ENCODE measurements at places on chromosomes 5 and 9.
A peak's percentile ranks its signal among the peaks of the same experiment; 100 is the strongest.

GRCh38 chr5:117803533-117803932 lies 1184.8 kb downstream of the DTWD2 start:
- H3K4me3 ChIP-seq: no peak overlapping the region
- no peak overlapping the region for H3K27ac ChIP-seq
- DNase-seq: no peak
- no peaks in the 10 kb centered on the region for H3K4me1 ChIP-seq
- no peaks in the 10 kb centered on the region for H3K36me3 ChIP-seq

- H3K4me1 ChIP-seq: peaks cover 5% of the 10 kb centered on the region
- H3K27me3 ChIP-seq: 0 out of 2 replicates have a peak, but pooled peaks cover 4% of the 10 kb centered on the region
- no peaks in the 10 kb centered on the region for H3K36me3 ChIP-seq
- no peak overlapping the region for H3K27ac ChIP-seq
- H3K4me3 ChIP-seq: no peak overlapping the region
Observed at GRCh38 chr9:34986540-34987047, 3.0 kb upstream of the DNAJB5 start.

DNA sequence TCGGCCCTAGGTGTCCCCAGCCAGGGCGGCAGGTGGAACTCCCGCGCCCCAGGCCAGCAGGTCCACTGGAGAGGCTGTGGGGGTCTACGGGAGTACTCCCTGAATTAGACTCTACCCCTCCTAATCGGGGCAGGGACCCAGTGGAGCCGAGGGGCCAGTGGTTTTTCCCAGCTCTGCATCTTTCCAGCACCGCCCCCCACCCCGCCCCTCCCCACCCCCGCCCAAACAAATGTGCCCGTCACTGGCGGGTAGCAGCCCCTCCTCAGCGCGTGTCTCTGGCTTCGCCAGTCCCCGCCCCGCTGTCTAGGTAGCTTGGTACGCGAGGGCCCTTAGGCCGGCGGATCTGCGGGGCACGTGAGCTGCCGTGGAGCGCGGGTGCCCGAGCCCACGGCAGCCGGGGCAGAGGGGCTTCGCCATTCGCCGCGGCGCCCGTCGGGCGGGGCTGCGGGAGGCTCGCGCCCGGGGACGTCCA lies 7.0 kb downstream of the UNC5A start:
- H3K4me3 ChIP-seq: no peak overlapping the region
- H3K27ac ChIP-seq: no peak overlapping the region
- no peaks in the 10 kb centered on the region for H3K36me3 ChIP-seq

DNA sequence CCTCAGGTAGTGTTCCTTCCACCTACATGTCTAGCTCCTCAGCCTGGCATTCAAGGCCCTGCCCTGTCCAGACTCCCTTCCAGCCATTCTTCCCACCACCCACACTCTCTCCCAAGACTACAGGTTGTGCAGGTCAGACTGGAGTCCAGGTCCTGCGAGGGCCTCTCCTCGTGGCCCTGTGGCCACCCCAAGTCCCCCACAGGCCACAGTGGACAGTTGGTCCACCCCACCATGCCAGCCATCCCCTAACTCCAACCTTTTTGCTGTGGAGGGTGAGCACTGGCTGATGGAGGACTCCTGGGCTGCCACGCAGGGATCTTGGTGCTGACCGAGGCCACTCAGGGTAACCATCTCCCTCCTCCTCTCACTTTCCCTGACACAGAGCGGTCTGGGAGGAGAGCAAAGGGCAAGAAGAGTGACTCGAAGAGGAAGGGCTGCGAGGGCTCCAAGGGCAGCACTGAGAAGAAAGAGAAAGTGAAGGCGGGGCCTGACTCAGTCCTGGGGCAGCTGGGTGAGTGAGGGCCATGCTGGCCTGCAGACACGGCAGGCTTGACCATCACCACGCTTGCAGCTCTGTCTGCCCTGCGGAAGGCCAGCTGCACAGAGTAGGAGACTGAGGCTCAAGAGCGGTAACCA lies 51.0 kb downstream of the JADE2 start:
- DNase-seq: no peak
- no peak overlapping the region for H3K4me3 ChIP-seq
- H3K27ac ChIP-seq: no peak overlapping the region
- H3K27me3 ChIP-seq: no peaks in the 10 kb centered on the region
- H3K4me1 ChIP-seq: no peaks in the 10 kb centered on the region
- peaks cover 3% of the 10 kb centered on the region for H3K36me3 ChIP-seq

GRCh38 chr5:139178935-139179334 lies 19.2 kb downstream of the SIL1 start:
- H3K27ac ChIP-seq: peak overlapping the region; percentile 77
- H3K36me3 ChIP-seq: no peaks in the 10 kb centered on the region
- H3K4me3 ChIP-seq: no peak overlapping the region
- DNase-seq: no peak
- H3K27me3 ChIP-seq: no peaks in the 10 kb centered on the region

DNA sequence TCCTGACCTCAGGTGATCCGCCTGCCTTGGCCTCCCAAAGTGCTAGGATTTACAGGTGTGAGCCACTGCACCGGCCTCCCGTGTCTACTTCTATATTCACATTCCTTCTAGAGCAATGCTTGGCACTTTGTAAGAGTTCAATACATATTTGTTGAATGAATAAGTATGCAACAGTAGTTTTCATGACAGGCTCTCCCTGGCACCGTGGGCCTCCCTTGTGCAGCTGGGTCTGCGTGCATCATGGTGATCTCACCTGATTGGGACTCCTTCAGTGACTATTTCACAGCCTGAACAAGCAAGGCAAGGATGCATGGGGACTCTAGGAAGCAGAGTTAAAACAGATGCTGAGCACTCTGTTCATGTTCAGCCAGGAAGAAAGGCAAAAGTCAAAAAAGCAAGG lies 6.8 kb upstream of the ZBTB34 start:
- no peak overlapping the region for H3K4me3 ChIP-seq
- no peaks in the 10 kb centered on the region for H3K4me1 ChIP-seq
- DNase-seq: no peak
- H3K27ac ChIP-seq: no peak overlapping the region
- H3K27me3 ChIP-seq: 0 out of 2 replicates have a peak, but pooled peaks cover 4% of the 10 kb centered on the region

- no peaks in the 10 kb centered on the region for H3K4me1 ChIP-seq
- no peaks in the 10 kb centered on the region for H3K36me3 ChIP-seq
- no peaks in the 10 kb centered on the region for H3K27me3 ChIP-seq
Observed at GRCh38 chr5:2196416-2196815, 313.7 kb upstream of the IRX4 start.

DNA sequence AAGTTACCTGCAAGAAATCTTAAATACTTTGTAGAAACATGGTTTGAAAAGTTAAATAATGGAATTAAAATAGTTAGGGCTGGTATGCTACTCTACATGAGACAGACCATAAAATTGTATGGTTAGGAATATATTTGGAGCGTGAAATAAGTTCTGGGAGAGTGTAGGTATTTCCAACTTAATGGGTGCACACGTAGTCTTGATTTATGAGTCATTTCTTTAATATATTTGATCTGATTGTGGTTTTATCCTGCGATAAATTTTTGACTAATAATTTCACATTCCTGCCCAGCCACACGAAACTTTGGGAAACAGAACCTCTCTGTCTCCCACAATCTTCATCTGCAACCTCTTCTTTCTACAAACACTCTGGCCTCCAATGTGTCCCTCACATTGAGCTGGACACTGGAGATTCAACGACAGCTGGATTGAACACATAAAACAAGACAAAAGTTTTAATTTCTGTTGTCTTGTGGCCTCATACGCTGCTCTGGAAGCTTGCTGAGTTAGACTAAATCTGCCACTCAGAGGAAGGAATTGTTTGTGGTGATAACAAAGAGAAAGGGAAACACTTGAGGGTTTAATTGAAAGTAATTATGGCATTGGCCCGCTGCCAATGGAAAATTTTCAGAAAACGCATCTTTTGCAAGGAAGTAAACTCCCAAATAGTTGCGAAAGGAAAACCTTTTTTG lies 201.8 kb upstream of the ZNF608 start:
- DNase-seq: no peak
- no peak overlapping the region for H3K4me3 ChIP-seq
- no peaks in the 10 kb centered on the region for H3K36me3 ChIP-seq
- peaks cover 12% of the 10 kb centered on the region for H3K4me1 ChIP-seq
- H3K27ac ChIP-seq: no peak overlapping the region

DNA sequence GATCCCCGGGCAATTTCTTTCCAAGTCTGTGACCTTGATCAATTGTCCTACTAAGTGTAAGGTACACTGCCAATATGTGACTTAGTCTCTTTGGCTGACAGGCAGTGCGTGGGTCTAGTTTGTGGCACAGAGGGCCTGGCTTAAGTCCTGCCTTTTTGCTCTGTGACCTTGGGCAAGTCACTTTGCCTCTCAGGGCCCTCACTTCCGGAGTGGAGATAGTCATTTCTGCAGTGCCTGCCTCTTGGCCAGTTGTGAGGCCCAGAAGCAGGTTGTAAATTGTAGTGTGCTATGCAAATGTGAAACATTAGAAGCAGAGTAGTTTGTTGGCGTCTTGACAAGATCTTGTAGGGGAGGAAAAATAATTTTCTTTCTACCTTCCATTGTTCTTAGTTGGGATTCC lies 39.0 kb downstream of the KIF4B start:
- H3K4me1 ChIP-seq: no peaks in the 10 kb centered on the region
- H3K4me3 ChIP-seq: no peak overlapping the region
- no peak overlapping the region for H3K27ac ChIP-seq
- H3K36me3 ChIP-seq: no peaks in the 10 kb centered on the region
- no peaks in the 10 kb centered on the region for H3K27me3 ChIP-seq
- no peak for DNase-seq

- H3K27ac ChIP-seq: no peak overlapping the region
- no peaks in the 10 kb centered on the region for H3K27me3 ChIP-seq
- no peak overlapping the region for H3K4me3 ChIP-seq
- H3K36me3 ChIP-seq: no peaks in the 10 kb centered on the region
- no peaks in the 10 kb centered on the region for H3K4me1 ChIP-seq
Observed at GRCh38 chr9:90024823-90025222, 420.0 kb downstream of the GADD45G start.

- no peaks in the 10 kb centered on the region for H3K36me3 ChIP-seq
- no peaks in the 10 kb centered on the region for H3K27me3 ChIP-seq
- DNase-seq: no peak
- H3K4me1 ChIP-seq: no peaks in the 10 kb centered on the region
Observed at GRCh38 chr5:78560000-78560855, 88.3 kb downstream of the LHFPL2 start.

- no peak overlapping the region for H3K4me3 ChIP-seq
- DNase-seq: no peak
- no peaks in the 10 kb centered on the region for H3K27me3 ChIP-seq
- H3K4me1 ChIP-seq: no peaks in the 10 kb centered on the region
- H3K27ac ChIP-seq: no peak overlapping the region
Observed at GRCh38 chr9:113601656-113602055, 138.1 kb downstream of the RGS3 start.

DNA sequence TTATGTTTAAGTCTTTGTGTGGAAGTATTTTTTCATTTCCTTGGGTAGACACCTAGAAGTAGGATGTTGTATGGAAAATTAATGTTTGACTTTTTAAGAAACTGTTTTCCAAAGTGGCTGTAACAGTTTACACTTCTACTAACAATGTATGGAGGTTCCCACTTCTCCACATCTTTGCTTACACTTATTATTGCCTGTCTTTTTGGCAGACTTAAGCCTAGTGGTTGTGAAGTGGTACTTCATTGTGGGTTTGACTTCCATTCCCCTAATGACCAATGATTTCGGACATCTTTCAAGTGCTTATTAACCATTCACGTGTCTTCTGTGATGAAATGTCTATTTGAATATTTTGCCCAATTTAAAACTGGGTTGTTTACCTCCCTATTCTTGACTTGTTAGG lies 91.5 kb upstream of the CDKN2B start:
- H3K27ac ChIP-seq: no peak overlapping the region
- no peaks in the 10 kb centered on the region for H3K36me3 ChIP-seq
- peaks cover 42% of the 10 kb centered on the region for H3K4me1 ChIP-seq
- no peaks in the 10 kb centered on the region for H3K27me3 ChIP-seq

DNA sequence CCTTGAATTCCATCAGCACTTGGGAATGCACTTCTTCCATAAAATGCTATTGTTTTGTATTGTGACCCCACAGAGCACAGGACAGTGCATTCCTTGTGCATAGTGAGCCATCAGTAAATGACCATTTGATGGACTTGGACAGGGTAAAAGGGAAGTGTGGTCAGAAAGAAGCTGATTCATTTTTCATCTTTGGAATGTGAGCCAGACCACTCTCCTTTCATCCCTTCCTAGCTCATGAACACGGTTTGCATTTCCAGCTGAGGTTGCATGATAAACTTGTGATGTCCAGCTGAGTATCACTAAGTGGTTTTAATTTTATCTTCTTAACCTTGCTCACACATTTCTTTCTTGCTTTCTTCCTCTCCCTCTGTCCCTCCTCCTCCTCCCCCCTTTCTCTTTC lies 101.3 kb downstream of the NUDT12 start:
- no peaks in the 10 kb centered on the region for H3K27me3 ChIP-seq
- no peak overlapping the region for H3K4me3 ChIP-seq
- H3K4me1 ChIP-seq: no peaks in the 10 kb centered on the region
- H3K27ac ChIP-seq: no peak overlapping the region
- H3K36me3 ChIP-seq: no peaks in the 10 kb centered on the region

DNA sequence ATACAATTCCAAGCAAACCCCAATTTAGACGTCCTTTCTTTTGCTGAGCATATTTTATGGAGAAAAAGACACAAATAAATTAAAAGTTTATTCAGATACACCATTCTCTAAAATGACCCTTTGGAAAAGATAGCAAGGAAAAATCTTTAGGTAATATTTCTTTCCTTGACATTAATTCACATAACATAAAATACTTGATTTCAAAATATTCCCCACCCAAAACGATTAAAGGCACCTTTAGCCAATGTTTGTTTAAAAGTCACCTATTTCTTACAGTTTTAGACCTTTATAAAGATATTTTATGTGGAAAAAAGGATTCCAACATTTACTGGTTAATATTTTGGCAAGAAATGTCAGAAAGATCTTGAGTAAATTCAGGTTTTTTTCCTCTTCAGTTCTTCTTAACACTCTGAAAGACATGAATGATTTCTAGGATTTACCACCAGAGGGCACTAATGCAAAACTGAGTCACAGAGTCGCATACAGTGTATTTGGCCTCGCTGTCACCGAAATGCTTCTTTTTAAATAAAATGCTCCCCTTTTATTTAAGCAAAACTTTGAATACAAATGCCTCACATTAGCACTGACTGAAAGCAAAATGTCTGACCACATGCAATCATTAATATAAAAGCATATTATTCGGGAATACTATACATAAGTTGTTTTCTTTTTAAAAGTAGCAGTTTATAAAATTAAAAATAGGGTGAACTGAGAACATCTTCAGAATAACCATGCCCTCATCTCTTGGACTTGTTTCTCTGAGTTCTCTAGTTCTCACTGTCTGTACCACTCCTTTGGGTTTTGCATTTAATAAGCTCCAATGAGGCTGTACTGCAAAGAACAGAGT lies 122.5 kb downstream of the SLC1A3 start:
- peak; percentile 73 for DNase-seq
- H3K27ac ChIP-seq: no peak overlapping the region
- no peaks in the 10 kb centered on the region for H3K36me3 ChIP-seq
- H3K4me1 ChIP-seq: peaks cover 15% of the 10 kb centered on the region
- H3K27me3 ChIP-seq: no peaks in the 10 kb centered on the region

DNA sequence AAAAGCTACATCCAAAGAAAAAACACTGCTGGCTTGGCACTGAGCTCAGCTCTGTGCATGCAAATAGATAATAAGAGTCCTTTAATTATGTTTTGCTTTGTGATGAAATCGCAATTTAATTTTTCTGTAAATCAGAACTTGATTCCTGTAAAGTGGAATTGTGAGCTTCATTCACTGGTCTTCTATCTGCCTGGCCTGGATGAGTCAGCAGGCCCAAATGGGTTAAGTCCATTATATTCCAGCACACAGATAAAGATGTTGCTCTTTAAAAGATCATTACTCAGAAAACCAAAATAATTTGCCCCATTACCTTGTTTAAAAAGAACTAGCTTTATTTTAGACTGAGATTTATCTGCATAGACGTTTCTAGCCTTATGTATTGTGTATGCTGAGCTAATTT lies 90.4 kb downstream of the CARTPT start:
- H3K27ac ChIP-seq: no peak overlapping the region
- no peaks in the 10 kb centered on the region for H3K36me3 ChIP-seq
- no peak for DNase-seq

All from MM.1S (cell line).